NCI-H2081 (cell line): ENCODE measurements at places on chromosomes 2 and 18.
A peak's percentile ranks its signal among the peaks of the same experiment; 100 is the strongest.

DNA sequence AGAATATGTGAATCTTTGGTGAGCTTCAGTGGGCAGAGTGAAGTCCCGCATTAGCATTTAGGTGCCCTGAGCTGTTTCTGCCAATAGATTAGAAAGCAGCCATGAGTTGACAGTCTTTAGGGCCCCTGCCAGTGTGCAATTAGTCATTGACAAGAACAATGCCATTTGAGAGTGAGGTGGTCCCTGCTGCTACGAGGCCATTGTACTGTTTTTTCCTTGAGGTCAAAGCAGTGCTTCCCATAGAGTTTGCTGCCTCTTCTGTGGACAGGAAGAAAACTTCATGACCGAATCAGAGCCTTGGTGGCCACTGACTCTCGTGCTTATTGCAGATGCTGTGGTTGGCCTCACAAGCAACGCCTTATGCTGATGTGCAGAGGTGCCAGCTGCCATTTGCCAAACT is 102.7 kb downstream of the SH3BP4 start:
- DNase-seq, result no peak

DNA sequence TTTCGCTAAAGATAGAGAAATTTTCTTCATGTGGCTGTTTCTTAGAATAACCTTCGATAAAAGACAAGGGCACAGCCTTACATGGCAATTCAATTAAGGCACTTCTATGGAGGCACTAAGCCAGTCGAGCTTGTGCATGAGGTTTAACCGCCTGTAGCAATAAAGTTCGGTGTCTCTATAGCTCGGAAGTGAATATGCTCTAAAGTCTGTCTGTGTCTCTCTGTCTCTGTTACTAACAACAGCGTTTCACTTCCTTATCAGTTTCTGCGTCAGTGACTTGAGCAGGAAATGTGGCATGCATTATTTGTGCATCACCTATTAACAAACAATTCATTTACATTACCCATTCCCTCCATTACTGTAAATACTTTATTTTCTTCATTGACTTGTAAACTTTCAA is 365.1 kb upstream of the NETO1 start:
- DNase-seq, result no peak

DNA sequence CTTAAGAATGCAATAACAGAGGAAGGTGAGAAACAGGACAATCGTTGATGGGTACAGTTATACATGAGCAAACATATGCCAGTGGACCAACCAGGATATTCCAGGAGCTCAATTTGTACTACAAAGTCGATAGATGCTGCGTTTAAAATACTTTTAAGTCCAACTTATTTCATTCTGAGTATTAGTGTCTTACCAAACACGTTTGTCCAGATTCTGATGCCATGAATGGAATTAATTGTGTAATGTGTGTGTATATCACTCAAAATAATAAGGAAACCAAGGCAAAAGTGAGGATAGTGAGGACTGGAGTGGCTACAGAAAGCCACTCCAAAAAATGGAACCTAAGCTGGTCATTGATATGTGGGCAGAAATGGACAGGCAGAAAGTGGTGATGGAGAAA is 332.6 kb downstream of the RIT2 start:
- DNase-seq, result no peak

DNA sequence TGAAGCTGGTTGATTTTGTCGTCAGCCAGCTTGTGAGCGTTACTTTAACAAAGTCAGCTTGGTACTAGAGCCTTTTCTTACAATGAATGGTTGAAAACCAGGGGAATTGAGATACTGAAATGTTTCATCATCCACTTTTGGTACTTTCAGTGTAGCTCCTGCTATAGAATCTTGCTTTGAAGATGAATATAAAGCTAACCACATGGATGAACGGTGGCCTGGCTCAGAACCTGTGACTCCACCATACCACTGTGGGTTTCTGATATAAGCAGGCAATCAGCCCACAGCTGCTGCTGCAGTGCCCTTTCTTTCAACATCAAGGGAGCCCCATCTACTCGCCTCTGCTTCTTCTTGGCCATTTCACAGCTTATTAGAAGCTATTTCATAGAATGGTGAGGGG is 53.2 kb upstream of the GPR45 start:
- DNase-seq, result no peak

- no peak for DNase-seq
Observed at GRCh38 chr2:185665251-185665814, 73.3 kb upstream of the FSIP2 start.

GRCh38 chr2:10144771-10145518 is 22.4 kb downstream of the RRM2 start:
- DNase-seq, result no peak

GRCh38 chr2:56184500-56185011 is 766 bp downstream of the CCDC85A start:
- peak; percentile 49 for DNase-seq

DNA sequence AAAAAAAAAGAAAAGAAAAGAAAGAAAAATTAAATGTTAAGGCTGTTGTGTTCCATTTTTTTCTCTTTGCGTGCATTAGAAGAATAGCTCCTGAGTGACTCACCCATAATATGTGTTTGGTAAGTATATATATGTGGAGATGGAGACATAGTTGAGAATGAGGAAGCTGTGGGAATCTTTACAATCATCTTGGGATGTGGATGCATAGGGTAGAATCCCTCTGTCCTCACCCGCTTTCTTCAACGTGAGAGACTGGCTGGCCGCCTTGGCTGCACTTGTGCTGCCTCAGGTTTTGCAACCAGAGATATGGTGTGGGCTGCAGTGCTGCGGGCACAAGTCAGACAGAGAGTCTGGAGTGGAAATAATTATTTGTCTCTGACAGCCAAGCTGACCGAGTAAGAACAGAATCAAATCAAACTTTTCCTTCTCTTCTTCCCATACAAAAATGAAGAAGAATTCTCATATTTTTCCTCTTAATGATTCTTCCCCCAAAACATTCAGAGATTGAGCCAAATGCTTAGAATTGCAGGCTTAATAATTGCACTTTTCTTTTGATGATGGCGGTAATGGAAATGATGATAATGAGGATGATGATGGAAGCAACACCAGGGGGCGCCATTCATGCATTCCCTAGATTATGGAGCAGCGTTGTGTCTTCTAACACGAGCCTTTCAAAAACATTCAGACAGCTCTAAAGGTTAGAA is 48.5 kb downstream of the SERPINB7 start:
- no peak for DNase-seq

GRCh38 chr2:111250448-111251030 is 129.8 kb downstream of the BCL2L11 start:
- DNase-seq, result no peak

DNA sequence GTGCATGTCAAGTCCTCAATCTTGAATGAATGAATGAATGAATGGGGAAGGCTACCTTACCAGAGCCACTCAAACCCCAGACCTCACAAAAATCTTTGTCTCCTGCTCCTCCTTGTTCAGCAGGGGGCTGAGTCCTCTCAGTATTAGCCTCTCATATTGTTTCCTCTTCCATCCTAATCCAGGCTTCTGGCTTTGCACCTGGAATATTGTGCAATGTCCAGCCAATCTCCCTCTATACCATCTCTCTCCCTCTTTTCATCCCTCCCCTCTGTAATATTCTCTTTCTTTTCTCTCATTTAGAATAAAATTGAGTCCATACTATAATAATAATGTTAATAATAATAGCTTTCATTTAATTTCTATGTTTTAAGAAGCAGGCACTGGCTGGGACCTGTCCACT is 34.3 kb downstream of the ARHGAP25 start:
- no peak for DNase-seq

GRCh38 chr18:69402533-69402989 is 1.9 kb downstream of the DOK6 start:
- DNase-seq, result peak; percentile 41

- no peak for DNase-seq
Observed at GRCh38 chr18:59537579-59537978, 159.6 kb downstream of the CCBE1 start.

- no peak for DNase-seq
Observed at GRCh38 chr2:70003093-70003830, 41.8 kb upstream of the ASPRV1 start.
